Fibroblast of pulmonary artery (primary cell): ENCODE measurements at places on chromosomes 4 and X.

- no peak for DNase-seq
These were observed 80.2 kb upstream of the CDX4 start for GRCh38 chrX:73366696-73367095.

DNA sequence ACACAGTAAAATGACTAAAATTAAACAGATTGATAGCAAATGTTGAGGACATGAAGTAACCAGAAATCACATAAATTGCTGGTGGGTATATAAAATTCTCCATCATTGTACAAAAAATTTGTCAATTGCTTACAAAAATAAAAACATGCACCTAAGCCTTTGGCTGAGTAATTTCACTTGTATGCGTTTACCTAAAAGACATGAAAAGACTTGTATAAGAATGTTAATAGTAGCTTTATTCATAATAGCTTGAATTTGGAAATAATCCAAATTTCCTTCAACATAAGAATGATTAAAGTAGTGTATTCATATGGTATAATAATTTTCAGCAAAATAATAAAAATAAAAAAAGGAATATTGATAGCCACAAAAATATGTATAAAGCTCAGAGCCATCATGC lies 37.7 kb downstream of the PDHA2 start:
- no peak for DNase-seq

DNA sequence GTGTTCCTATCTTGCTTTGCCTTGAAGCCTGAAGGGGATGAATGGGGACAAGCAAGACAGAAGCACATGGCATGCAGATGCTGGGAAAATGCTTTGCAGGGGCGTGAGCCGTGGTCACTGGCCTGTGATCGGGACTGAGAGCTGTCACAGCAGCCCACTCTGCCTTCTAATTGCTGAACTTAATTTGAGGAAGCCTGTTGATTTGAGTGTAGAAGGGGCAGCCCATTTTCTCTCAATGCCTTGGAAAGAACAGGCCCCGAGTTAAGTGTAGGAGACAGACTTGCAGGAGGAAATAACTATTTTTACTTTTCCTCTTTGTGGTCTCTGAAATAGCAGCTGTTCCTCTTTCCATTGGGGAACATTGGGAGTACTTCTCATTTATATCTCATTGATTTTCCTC lies 26.1 kb upstream of the TBC1D1 start:
- no peak for DNase-seq

DNA sequence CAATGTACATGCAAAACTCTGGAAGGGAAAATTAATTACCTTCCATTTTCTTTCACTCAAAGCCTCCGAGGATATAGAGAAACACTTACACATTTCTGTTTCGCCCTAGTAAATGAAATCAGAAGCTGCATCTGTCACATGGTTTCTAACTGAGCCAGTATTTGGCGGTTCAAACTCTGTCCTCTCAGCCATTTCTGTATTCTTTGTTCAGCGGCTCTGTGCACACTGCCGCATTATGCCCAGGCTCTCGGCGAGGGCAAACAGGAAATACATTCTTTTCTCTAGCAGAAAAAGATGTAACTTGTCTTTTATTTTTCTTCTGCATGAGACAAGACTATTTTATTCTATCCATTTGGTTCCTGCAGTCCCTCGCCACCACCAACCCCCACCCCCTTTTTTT lies 71.4 kb upstream of the GPM6B start:
- no peak for DNase-seq

DNA sequence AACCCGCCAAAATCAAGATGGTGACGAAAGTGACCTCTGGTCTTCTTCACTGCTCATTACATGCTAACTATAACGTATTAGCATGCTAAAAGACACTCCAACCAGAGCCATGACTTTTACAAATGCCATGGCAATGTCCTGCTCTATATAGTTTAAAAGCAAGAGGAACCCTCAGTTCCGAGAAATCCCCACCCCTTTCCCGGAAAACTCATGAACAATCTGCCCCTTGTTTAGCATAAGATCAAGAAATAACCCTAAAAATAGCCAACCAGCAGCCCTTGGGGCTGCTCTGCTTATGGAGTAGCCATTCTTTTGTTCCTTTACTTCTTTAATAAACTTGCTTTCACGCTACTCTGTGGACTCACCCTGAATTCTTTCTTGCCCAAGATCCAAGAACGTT lies 463.5 kb upstream of the FAM241A start:
- no peak for DNase-seq

- DNase-seq: no peak
These were observed 80.3 kb downstream of the BANK1 start for GRCh38 chr4:101870874-101871273.

GRCh38 chrX:41317477-41318208 lies 16.3 kb upstream of the DDX3X start:
- peak; percentile 65 for DNase-seq

- DNase-seq: no peak
These were observed 208.4 kb downstream of the ANTXR2 start for GRCh38 chr4:79864500-79865200.

DNA sequence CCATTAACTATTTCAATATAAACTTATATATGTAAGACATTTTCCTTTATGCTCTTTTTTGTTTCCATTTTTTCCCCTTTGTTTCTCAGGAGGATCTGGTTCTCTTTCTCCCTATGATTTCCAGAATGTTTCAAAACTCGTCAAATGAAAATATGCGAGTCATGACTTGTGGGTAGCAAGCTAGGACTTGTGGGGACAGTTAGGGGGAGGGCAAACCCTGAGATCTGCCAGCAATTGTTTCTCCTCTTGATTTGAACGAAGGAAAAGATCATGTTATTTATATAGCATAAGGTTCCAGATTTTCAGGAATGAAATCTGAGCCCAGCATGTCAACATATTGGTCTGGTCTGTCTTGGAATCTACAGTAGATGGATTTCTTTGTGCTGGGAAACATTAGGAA lies 28.9 kb upstream of the GPC4 start:
- DNase-seq: no peak

- peak; percentile 31 for DNase-seq
These were observed 17.1 kb downstream of the HERC3 start for GRCh38 chr4:88609387-88609786.

GRCh38 chr4:124810827-124811226 lies 98.3 kb upstream of the ANKRD50 start:
- no peak for DNase-seq

DNA sequence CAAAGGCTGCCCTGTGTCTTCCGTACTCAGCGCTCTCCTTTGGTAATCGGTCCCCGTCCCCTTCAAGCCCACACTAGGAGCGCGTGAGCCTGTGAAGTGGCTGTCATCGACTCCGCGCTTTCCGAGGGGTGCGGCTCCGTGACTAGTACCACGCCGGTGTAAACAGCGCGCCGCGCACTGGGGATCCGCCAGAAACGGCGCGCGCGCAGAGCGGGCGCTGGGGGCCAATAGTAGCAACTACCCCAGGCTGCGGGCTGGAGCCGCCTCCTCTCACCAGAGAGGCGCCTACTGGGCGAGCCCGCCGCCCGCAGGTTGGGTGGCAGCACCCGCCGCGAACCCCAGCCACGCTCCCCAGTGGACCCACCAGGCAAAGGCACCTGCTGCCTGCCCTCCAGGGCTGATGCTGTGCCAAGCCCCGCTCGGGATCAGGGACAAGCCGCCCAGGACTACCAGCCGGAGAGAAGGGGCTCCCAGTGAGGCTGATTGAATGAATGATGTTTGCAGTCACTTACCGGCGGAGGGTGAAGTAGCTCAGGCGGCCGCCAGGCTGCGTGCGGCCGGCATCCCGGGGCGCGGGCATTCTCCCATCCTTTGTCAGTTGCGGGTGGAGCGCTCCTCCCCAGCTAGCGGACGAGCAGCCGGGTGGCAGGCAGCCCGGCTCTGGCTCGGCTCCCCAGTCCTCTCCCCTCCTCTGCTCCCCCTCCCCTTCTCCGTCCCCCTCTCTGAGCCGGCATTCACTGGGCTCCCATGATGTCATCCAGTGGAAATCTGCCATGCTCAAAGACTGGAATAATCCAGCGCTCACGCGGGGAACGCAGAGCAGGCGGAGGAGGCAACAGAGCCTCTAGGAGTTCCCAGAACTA lies 370.3 kb upstream of the SMIM31 start:
- DNase-seq: no peak

GRCh38 chrX:150499240-150499639 lies 69.2 kb upstream of the MTM1 start:
- no peak for DNase-seq

DNA sequence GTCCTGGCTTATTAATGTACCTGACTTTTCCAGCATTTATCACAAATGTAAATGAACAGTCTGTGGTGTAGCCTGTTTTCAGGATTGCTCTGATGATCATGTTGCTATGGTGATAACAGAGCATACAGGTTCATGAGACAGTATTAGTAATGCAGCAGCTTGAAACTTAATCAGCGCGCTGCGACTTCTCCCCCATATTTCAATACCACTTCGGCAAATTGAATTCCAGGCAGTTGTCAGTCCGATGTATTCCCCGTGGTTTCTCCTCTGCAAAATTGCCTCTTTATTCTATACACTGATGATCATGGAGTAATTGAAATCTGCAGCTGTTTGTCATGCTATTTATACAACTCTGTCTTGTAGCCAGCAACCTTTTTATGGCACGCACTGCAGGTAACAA lies 239.3 kb downstream of the C4orf33 start:
- DNase-seq: no peak

DNA sequence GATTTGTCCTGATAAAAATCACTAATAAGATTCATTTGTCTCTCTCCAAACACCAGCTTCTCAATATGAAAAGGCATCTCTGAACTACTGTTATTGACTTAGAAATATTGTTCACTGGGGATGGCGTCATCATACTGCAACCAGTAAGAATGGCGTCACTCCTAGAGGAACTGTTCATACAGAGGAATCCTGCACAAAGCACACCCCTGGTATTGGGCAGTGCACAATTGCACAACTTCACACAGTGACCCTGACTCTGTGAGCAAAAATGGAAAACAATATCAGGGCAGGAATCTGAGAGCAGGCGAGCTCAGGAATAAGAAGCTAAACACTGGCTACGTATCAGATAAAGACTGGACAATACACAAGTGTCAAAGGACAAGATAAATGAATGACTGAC lies 66.7 kb upstream of the PNPLA4 start:
- DNase-seq: no peak

DNA sequence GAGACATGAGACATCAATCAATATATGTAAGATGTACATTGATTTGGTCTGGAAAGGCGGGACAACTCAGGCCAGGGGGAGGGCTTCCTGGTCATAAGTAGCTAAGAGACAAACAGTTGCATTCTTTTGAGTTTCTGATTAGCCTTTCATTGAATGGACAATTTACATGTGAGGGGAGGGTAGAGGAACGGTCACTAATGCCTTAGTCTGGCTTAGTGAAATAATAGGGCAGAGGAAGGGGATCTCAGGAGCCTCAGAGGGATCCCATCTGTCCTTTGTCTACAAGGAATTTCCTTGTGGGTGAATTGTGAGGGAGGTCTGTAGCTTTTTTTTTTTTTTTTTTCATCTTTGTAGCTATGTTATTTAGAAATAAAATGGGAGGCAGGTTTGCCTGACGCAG lies 88.3 kb downstream of the GK start:
- no peak for DNase-seq

DNA sequence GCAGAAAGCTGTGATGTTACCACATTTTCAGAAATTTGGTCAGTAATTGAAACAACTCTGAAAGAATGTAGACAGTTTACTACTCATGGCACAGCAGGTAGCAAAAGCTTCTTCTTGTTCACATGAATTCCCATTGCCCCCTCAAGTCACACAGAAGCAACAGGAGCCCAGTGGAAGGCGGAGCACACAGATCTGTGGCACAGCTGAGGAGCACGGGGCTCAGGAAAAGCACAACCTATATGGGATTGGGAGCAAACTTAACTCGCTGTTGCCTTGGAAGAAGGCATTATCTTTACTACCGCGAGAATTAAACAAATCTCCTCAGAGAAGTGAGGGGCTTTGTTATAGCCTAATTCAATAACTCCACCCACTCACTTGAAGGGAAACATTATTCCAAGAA lies 358.5 kb downstream of the SPOCK3 start:
- DNase-seq: no peak

DNA sequence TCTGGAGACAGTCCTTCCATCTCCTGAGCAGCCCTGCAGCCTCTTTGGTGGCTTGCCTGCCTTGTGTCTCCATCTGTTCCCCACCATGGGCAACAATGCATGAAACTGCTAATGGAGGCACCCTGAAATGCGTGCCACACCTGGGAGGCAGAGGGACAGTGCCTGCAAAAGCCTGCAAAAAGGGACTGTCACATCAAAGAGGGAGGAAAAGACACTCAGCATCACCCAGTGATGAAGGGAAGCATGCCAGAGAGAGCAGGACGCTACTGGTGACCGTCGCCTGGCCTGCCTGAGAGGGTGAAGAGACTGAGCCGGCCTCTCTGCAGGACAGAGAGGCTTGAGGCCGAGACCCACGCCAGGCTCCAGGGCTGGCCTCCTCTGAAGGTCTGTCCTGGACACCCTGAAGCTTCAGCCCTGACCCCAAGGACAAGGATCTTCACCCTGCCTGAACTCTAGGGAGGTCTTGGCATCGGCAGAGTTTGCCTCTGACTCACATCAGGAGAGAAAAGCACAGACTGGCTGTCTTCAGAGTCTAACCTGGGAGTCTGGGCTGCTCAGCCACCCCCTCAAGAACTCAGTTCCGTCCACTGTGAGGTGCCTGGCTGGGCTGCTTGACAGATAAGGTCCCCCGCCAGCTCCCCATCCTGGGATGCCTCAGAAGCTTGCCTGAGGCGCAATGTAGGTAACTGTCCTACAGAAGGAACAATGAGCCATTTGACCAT lies 8.1 kb downstream of the ACSL1 start:
- DNase-seq: no peak

DNA sequence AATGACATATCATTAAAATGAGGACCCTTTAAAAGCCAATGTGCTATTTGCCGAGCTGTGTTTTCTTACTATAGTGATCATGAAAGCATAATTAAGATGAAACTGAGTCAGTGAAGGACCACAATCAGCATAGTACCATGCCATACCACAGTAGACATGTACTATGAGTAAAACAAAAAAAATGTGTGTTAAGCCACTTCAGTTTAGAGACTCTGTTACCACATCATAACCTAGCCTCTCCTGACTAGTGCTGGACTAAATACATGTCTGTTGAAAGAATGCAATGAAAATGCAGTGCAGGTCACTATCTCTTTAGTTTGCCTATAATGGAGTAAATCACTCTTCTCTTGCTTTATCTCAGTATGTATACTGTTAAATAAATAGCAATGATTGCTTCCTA lies 12.3 kb upstream of the DDX53 start:
- no peak for DNase-seq

- peak; percentile 82 for DNase-seq
These were observed 213.6 kb downstream of the PALLD start for GRCh38 chr4:168710353-168710946.
